Fibroblast of skin of back (primary cell): ENCODE measurements at places on chromosomes 12 and 14.
A peak's percentile ranks its signal among the peaks of the same experiment; 100 is the strongest.

- no peak for DNase-seq
Measured at GRCh38 chr12:48028541-48029431, 24.5 kb upstream of the COL2A1 start.

DNA sequence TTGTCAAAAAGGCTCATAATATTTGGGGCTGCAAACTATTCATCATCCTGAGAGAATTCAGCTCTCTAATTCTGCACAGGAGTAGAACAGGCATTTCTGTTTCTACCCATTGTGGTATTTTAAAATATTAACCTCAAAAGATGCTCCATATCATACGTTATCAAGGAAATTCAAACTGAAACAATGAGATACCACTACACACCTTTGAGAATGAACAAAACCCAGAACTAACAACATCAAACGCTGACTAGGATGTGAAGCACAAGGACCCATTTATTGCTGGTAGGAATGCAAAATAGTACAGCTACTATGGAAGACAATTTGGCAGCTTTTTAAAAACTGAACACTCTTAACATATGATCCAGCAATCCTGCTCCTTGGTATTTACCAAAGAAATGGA, 171.8 kb downstream of the DUSP6 start:
- no peak for DNase-seq

DNA sequence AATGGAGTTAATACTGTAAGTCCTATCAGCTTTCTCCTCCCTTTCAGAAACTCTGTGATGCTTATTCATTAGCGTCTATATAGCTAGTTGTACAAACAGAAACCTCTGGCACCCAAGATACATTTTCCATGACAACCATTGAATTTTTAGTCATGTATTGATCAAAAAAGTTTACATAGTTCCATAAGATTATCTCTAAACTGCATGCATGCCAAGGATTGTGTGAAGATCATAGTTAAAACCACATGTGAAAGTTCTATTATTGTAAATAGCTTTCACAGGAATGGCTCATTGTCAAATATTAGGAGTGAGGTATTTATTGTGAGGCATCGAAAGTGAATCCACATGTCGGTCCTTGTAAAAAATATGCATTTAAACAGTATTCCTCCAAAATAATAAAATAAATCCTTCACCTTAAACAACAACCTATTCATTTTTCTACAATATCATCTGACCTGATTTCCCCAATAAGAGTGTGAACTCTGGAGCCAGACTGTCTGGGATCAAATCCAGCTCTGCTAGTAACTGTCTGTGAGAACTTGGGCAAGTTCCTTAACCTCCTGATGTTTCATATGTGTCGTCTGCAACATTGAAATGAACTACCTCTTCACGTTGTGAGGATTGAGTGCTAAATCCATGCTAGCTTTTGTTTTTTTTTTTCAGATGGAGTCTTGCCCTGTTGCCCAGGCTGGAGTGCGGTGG, 10.6 kb upstream of the CDKL1 start:
- no peak for DNase-seq

DNA sequence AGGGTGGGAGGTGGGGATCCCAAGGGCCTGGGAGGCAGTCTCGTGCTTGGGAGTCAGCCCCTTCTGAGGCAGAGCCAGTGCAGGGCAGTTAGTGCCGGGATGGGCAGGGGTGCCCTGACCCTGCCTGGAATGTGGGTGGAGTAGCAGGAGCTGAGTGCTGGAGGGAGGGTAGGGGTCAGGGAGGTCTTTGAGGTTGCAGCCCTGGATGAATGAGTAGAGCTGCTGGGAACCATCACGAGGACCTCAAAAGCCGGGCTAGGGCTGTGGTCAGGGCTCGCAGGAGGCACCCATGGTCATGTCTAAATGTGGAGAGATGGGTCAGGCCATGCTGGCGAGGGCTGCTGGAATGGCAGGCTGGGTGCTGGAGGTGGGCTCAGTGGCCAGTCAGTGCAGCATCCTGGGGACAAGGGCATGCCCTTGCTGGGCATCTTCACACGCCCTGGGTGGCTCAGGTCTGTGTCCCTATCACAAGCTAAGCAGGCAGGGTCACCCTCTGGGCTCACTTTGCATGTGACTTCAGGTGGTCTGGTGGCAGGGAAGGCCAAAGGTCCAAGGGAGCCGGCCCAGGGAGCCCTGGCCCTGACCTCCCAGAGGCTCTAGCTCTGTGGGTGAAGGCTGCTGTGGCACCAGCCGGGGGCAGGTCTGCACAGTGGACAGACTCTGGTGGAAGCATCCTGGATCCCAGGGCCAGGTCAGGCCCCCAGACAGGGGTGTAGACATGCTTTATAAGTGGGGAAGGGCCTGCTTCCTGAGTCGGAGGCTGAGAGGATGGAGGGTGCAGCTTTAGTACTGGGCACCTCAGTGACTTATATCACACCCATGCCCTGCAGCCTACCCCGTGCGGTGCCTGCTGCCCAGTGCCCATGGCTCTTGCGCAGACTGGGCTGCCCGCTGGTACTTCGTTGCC, 24.5 kb downstream of the PAPLN start:
- DNase-seq = no peak

- DNase-seq = no peak
Measured at GRCh38 chr12:93979189-93979588, 169.2 kb upstream of the PLXNC1 start.

DNA sequence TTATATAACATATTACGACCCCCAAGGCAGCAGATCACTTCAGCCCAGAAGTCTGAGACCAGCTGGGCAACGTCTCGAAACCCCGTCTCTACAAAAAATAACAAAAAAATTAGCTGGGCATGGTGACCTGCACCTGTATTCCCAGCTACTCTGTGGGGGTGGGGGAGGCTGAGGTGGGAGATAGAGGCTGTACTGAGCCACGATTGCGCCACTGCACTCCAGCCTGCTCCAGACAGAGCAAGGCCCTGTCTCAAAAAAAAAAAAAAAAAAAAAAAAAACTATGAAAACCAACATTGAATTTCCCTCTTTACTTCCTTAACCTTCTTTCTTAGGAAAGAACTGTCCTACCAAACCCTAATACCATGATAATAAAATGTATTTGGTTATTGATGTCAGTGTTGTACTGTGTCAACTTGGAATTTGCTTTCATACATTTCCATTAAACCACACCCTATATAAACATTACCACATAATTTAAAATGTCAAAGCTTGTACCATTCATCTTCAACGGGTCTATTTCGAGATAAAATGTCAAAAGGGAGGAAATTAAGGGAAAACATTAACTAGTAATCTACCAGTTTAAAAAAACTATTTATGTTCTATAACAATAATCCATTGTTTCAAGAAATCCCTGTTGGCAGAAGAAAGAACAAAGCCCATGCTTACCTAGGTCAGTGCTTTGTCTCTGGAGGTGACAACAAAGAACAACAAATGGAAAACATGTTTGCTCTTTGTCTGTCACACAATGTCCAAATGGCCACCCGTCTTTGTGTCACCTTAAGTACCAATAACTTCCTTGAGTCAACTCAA, 17.4 kb downstream of the GALNT4 start:
- no peak for DNase-seq

- DNase-seq = no peak
Measured at GRCh38 chr12:40017488-40017887, 88.4 kb downstream of the SLC2A13 start.

DNA sequence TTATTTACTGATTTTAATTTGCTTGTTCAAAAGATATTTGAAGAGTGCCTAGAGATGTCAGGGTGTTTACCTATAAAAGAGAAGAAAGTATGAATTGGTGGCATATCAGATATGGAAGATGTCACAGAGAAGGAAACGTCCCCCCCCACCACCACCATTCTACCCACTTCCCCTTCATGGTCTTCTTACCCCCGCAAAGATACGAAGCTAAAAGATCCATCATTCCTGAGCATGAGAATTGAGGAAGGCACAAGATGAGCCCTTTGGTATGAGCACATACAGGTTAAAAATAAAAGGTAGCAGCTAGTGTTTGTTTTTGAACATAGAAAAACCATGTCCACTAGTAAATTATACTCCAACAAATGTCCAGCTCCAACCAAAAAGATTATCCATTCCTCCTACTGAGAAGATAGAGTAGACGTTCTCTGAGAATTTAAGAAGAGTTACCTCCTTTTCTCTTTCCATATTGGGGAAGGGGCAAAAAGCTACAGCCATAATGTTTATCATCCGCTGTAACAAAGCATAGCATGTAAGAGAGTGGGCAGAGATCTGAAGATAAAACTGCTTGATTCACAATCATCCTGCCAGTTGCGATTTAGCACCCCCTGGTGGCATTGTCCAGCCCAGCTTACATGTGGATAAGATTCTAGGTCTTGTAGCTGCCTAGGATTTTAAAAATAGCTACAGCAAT, 29.1 kb downstream of the NFYB start:
- DNase-seq = peak; percentile 76

DNA sequence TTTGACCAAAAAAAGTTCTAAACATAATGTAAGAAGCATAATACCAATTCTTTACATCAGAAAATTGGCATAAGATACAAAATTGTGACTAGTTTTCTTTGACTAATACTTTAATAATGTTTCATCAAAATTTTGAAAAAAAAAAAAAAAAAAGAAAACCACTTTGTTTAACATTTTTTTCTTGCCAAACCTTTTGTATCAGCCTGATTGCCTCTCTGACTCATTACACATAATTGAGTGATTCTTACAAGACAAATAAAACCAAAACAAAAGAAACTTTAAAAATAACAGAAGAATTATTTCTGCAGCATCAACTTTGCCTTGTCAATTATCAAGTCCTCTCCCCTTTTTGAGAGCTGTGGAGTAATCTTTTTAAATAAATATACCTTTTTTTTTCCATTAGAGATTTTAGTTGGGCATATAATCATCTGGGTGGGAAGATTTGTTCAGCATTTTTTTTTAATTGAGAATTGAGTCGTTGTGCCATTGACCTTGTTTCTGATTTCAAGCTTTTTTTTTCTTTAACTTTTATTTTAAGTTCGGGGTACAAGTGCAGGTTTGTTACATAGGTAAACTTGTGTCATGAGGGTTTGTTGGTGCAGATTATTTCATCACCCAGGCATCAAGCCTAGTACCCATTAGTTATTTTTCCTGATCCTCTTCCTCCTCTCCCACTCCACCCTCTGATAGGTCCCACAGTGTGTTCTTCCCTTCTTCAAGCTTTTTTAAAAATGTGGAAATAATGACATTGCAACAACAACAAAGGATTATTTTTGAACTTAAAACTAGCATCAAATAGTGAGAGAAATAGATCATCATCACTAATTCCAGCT, 45.8 kb upstream of the HMGA2 start:
- DNase-seq = peak; percentile 83

DNA sequence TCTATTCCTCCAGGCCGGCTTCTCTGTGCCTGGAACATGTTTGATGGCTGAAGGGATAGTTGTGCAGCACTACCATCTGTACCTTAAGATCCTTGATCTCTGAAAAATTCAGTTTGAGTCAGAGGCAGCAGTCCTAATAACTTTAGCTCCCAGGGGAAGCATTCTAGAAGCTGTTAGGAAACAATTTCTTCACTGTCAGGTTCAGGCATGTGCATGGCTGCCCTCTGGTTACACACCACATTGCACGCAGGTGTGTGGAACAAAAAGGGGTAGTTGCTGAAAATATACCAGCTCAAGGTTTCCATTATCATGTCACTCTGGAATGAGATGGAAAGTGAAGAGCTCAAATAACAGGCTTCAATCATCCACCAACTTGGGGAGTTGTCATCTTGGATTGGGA, 80.1 kb downstream of the CHST11 start:
- DNase-seq = no peak

GRCh38 chr14:60723116-60723906, 840 bp downstream of the SIX4 start:
- DNase-seq = peak; percentile 51

- peak; percentile 80 for DNase-seq
Measured at GRCh38 chr12:3133405-3133783, 56.2 kb downstream of the TSPAN9 start.

DNA sequence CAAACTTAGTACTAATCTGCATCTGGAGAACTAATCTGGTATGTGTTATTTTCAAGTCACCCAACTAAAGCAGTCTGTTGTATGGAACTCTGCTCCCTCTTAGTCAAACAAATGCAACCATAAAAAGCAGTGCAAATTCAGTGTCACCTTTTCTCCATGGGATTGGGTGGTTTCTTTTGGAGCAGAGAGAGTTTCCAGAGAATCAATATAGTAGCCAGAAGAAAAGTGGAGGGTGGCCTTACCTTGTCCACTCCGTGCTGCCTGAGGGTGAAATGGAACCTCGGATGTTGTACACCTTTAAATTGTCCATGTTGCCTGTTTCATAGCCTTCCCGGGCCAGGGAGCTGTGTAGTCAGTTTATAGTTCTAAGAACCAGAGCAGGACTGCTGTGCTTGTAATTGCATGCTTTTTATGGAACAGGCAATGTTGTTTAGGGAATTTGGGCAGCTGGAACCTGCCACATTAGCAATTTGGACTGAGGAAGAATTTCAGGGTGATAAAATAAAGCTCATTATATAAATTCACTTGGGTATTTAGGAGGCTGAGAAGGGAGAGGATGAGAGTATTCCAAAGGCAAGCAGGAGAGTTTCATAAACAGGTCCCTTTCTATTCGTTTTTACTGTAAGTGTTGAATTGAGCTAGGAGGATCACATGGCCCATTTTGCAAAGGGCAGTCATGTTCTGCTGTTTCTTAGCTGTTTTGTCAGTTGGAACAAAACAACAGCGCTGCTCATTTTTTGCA, 60.5 kb downstream of the CRADD start:
- DNase-seq = no peak

- DNase-seq = no peak
Measured at GRCh38 chr14:70881549-70882177, 25.6 kb upstream of the PCNX1 start.

DNA sequence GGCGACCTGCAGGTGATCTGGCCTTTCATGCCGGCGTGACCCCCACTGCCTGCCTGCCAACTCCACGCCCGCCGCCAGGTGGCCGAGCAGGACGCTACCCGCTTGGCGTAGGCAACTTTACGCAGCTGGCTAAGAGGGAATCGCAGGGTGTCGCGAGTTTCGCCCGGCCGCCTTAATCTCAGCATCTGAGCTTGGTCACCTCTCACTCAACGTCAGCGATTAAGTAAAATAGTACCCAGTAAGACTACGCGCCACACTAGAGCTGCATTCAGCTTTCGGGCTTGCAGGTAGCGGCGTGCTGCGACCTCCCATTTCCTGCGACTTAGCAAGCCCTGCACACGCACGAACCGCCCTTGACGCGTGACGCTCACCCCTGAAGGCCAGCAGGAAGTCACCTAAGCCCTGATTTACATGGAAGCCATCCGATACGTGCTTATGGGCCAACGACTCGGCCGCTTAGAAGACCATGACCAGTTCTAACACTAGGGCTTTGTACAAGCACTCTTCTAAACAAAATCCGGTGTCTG, 33.2 kb downstream of the WBP11 start:
- DNase-seq = peak; percentile 75

DNA sequence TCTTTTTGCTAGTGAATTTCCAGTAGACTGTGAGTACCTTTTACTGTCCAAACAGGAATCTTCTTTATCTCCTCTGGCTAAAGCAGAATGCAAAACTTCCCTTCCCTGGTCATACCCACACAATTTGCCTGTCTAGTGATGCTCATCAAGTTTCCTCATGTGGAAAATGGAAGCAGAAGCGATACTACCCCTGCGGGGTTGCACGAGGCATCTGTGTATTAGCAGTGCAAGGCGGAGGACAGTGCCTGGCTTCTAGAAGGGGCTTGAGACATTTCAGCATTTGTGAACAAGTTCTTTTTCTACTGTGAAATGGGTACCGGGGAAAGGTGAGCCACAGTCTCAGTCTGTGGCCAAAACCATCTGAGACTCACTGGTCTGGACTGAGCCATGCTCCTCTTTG, 340.9 kb downstream of the AACS start:
- no peak for DNase-seq
